ENCODE measurements at places on chromosomes 11 and 22. TPM values are rescaled to one million over a fixed set of nuclear protein-coding genes. Genes with fewer than 3 reads are reported as not detected.

Gene PLEKHB1
- total RNA-seq, result 0.26 TPM

Gene RAB3IL1
- total RNA-seq, result 0.26 TPM

Gene MAP6
- total RNA-seq, result 0.72 TPM

Gene GGT5
- 32.3 TPM for total RNA-seq

Gene NCAM1
- total RNA-seq, result 11.4 TPM

Gene BIRC3
- 0.72 TPM for total RNA-seq

Gene SLC22A6
- not detected for total RNA-seq

Gene OR2D2
- 0.32 TPM for total RNA-seq

Gene KRTAP5-1
- not detected for total RNA-seq

Gene ANKK1
- not detected for total RNA-seq

Gene LARGE2
- total RNA-seq, result 0.24 TPM

Gene PANX1
- total RNA-seq, result 82.7 TPM

Gene UBQLNL
- 0.13 TPM for total RNA-seq
